GM13976 (cell line): ENCODE measurements at places on chromosomes 1 and 21.

- DNase-seq, result peak; percentile 57
Observed at GRCh38 chr1:112618721-112619517, at the start of gene ST7L. Gene ST7L (minus strand): TSS chr1:112619141. CDS start chr1:112619113, 28 bp downstream.

GRCh38 chr1:201946224-201946908 lies at the start of gene LMOD1:
Gene LMOD1 (minus strand): TSS chr1:201946548. CDS start chr1:201946340, 208 bp downstream.
- DNase-seq, result peak; percentile 33

DNA sequence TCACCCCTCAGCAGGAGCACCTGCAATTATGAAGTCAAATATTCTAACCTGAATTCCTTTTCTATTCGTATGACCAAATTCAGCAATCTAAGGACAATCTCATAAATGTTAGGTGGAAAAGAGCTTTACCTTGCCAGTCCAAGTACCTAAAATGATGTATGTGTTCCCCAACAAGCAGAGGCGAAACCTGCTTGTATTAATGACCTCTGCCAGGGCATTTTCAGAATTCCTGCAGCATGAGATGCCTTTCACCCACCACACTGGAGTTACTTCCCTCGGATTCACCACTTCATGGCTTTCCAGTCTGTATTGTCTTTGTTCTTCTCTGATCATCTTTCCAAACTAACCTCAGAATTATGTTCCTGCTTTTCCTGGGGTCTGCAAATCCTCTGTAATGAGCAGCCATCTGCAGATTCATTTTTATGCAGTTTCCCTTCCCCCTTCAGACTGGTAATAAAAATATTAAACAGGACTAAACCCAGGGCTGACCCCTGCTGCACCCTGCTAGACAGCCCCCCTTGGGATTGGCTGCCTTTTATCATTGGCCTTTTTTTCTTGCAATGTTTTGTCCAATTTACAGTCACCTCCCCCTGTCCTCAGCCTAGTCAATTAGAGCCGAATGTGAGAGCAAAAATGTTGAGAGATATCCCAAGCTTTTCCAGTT lies 26.6 kb upstream of the CASQ2 start:
- DNase-seq, result no peak

DNA sequence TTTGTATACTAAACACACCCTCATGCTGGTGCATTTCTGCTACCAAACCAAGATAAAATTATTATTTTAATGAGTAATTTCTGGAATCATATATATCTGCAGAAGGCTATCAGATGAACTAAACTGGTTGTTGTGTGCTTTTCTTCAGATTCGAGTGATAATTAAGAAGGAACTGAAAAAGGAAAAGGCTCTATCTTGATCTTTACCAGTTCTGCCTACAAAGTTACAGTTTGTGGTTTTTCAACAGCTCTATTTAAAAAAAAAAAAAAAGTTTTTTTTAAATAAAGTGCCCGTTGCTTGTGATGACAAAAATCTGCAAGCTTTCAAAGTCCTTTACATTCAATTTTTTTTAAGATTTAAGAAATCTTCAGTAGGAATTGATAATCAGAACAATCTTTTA lies 13.6 kb downstream of the DENND1B start:
- DNase-seq, result peak; percentile 43

- no peak for DNase-seq
Observed at GRCh38 chr1:75234562-75234961, 100.4 kb downstream of the LHX8 start.

DNA sequence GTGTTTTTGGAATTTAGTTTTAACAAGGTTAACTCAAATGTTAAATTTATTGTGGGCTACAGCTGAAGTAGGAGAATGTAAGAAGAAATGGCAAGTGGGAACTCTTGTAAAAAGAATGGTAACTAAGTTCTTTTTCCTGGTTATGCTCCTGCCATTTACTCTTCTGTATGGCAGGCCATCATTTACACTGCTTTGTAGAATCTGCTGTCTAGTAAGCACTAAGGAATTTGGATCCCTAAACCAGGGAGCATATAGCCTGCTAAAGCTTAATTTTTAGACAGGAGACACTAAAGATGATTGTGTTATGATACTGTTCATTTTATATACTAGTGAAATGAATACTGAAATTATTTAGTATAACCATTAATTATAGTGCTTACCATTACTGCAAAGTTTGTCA lies 85.3 kb downstream of the CAMTA1 start:
- DNase-seq, result no peak

DNA sequence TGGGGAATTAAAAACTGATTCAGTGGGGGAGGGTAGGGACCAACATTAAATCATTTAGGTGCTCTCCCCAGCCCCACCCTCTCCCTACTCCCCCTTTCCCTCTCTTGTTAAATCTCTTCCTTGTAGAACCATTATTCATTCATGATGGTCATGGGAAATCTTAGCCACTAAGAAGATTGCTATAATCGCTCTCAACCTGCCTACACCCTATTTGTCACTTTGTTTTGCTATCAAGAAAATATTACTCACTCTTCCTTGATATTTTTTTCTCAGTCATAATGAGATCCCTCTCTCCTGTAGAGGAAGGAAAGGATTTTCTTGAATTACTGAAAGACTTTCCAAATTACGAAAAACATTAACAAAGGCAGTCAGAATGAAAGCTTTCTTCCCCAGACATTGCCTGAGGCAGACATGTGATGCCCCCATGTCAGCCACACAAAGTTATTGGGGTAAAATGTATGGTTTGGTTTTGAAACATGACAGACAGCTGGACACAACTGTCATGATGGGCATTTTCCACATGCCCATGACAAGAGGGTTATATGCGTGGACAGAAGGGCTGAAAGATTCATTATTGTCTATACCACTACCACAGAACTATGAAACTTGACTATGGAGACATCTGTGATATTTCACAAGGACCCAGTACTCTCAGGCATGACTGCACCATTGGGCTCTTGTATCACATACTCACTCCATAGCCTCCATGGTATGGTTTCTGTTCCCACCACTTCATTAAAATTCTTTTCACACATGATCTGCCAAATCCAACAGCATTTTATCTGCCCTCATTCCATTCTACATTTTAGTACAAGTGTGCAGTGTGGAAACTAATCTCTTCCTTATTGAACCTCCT lies 420.1 kb downstream of the DISC1 start:
- no peak for DNase-seq

GRCh38 chr1:160342526-160342925 lies 524 bp downstream of the COPA start:
- no peak for DNase-seq

- no peak for DNase-seq
Observed at GRCh38 chr1:243740255-243740999, 109.6 kb downstream of the AKT3 start.

- no peak for DNase-seq
Observed at GRCh38 chr1:248828845-248829244, 3.1 kb upstream of the SH3BP5L start.

DNA sequence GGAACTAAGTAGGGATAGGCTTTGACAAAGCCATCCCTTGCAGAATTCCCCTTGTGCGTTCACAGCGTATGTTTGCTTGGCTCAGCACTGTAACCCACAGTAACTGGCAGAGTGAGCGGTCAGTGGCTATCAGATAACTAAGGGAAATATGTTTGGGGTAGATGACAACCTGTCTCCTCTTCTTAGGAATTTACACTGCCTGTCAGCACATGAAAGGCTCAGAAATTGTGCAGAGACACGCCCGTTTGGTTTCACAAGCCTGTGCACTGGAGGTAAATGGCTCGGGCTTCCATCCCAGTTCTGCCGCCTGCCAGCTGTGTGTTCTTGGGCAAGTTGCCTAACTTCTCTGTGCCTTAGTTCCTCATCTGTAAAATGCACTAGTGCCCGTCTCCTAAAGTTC lies 101.2 kb downstream of the PRDM2 start:
- no peak for DNase-seq

DNA sequence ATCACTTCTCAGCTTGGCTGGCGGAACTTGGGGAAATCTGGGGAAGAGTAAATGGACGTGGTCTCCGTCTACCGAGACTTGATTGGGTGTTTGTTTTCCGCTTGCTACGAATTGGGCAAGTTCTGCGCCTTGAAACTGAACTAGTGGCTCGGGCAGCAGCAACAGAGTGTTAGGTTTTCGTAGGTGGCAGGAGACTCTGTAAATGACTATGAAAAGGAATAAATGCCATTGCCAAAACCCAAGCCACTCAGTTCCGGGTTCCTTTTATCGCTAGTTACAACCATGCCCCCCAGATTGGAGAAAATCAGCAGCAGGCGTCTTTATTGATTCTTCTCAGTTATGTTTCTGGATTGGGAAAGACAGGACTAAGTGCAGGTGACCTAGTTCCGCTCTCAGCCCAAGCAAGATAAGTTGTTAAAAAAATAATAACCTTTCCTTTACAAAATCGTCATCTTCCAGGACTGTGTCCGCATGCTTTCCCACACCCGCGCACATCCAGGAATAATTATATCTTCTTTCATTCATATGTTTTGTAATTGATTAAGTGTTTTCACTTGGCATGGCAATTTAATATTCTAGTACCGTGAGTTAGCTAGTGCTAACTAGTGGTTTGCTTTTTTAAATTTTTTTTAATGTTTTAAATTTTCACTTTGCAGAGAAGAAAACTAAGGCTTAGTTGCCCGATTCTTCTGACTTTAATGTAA lies 3.4 kb downstream of the LHX9 start:
- DNase-seq, result peak; percentile 12

DNA sequence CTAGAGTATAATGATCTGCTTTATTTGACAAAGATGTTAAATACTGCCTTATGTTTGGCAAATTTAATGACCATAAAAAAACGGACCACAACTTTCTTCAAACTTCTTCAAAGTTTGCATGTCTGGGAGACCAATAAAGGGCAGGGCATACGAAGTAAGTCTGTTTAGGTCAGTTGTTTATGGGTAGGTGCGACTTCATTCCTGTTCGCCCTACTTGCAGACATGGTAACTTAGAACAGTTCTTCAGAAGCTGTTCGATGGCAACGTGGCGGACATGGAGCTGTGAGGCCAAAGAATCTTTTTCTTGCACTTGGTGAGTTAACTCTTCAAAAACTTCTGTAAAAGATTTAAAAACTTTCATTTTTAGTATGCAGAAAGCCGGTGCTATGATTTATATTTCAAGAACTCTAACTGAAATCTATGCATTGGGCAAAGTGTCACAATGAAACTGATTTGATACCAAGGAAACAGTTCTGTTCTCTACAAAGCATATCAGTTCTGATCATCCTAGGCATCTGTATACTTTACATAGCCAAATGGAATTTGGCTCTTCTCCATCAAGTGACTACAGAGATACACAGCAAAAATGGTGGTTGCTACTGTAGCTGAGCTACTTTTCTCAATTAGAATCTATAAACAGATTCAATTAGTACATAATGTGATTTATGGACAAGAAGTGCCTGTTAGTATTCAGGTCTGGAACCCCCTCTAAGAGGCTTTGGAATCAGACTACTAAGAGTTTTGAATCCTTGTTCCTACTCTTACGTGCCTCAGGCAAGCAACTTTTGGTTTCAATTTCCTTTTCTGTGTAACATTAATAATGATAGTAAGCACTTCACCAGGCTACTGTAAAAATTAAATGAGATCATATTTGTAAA lies 25.7 kb downstream of the C21orf91 start:
- DNase-seq, result no peak

- peak; percentile 9 for DNase-seq
Observed at GRCh38 chr1:66648901-66649595, 103.2 kb upstream of the DYNLT5 start.

- no peak for DNase-seq
Observed at GRCh38 chr1:183674886-183675285, 21.8 kb upstream of the APOBEC4 start.

DNA sequence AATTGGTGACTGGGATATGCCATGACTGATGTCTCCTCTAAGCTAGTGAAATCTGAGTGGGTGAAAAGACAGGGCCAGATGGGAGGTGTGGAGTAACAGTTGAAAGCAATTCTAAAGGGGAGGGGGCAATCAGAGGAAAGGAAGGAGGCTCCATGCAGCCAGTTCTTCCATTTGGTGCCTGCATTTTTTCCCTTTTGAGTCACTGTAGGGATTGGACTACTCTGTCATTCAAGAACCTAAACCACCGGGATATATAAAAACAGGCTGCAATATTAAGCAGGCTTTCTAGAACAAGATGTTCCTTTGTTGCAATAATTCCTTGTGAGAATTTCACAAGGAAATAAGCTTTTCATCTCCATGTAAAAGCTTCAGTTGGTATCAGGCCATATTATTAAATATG lies 18.3 kb downstream of the CLIC6 start:
- DNase-seq, result no peak

GRCh38 chr1:240287722-240288121 lies 196.0 kb downstream of the FMN2 start:
- DNase-seq, result no peak

- DNase-seq, result no peak
Observed at GRCh38 chr1:39652554-39652953, 13.1 kb upstream of the HEYL start.

- DNase-seq, result no peak
Observed at GRCh38 chr1:88036345-88037014, 647.6 kb upstream of the PKN2 start.

DNA sequence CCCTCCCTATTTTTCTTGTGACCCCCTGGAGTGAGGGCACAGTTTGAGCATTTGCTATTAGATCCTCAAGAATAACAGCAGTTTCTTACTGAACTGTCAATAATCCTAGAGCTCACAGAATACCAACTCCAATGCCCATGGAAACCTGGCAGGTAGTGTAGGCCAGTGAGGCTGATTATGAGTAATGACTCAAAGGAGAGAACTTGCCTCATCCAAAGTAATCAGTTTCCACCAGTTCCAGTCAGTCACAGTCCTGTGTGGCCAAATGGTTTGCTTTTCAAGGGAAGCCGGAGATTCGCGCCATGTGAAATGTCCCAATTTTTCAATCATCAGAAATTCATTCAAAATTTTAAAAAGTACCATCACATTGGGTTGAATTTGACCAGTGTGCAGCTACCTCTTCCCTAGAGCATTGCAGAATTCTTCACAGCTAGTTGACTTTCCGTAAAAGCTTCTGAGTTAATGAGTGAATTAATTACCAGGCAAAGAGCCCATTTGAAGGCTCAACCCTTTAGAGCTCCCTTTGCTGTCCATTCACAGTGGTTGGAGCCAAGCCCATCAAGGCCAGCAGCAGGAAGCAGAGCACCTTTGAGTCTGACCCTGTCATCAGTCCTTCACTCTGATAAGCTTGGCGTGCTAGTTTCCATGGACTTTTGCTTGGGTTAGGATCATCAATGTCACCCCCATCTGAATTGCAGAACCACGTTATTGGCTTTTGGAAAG lies 170.3 kb downstream of the KAZN start:
- DNase-seq, result no peak

DNA sequence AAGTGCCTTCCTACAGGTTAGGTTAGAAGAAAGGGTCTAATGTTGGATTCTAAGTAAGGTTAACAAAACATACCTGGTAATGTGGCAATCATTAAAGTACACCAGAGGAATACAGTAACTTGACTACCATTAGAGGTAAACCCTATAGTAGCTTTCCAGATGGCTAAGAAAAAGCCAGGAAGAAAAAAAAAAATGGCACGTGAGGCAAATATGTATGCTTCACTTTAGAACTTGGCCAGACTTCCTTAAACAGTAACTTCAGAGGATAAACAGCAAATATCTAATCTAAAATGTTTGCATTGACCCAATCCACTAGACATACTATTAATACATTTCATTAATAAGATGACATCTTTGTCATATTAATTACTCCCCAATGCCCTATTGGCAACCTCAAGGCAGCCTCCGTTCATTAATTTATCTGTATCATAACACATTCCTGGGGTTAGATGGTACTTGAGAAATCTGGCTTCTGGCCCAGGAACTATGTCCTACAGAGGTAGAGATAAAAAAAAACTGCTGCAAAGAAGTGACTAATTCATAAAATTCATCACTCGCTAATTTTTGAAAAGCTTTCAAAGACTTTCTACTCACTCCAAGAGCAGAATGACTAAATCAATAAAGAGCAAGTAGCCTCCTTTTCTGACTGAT lies 5.8 kb downstream of the DCAF8 start:
- no peak for DNase-seq

GRCh38 chr1:94654459-94654858 lies 112.9 kb upstream of the F3 start:
- no peak for DNase-seq
